ENCODE measurements at places on chromosomes 2 and 18.

DNA sequence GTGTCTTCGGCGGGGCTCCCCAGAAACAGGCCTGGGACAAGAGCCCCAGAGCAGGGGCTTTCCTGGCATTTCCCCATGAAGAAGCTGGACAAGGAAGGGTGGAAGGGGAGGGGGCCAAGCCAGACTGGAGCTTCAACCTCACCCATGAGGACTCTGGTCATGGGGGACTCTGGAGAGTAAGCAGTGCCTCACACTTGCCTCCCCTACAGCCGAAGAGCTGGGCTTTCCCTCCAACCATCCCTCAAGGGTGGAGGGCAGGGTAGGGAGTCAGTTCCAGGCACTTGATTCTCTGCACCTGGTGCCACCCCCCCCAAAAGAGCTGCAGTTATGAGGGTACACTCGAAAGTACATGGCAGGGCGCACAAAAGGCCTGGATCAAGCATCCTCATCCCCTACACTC is 246.6 kb downstream of the TFCP2L1 start:
- no peak for DNase-seq

DNA sequence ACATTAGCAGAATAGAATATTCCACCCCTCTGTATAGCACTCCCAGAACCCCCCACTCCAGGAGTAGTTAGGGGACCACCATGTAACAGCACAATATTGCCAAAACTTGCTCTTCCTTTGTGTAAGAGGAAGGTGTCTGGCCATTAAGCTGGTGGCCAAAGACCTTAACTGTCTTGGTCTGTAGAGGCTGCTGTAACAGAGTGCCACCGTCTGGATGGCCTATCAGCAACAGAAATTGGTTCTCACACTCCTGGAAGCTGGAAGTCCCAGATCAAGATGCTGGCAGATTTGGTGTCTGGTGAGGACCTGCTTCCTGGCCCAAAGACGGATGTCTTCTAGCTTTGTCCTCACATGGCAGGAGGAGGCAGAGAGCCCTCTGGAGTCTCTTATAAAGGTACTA is 61.6 kb upstream of the TGFA start:
- DNase-seq: no peak

DNA sequence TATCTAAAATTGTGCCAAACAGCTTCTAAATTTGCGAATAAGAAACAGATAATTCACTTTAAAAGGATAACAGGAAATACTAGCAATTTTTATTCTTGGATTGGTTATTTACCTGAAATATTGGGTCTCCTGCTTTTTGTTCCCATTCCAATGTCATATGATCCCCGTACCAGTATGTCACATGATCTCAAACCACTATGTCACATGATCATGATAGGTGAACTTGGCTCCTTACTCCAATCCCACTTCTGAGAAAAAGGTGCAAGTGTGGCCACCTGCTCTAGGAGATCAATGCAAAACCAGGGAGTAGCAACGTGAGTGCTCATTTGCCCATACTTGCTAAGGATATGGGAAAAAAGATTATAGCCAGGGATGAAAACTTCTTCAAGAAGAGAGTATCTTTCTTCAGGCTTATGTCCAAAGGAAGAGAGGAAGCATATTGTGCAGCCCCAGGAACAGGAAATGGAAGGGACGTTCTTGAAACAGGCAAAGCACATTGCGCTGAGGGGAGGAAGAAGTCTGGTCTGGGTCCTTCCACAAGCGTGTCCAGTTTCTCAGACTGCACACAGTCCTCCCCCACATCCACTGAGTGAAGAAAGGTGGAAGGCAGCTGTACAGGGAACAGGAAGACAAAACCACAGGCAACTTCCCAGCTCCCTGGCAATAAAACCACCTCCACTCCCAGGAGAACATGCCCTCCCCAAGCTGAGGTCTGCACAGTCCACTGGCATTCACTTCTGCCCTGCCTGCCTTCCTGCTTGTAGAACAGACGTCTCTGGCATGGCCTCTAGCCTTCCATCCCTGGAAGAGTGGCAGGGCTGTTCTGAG is at the start of gene LYG2:
TSS of gene LYG2 (minus strand) at position 176 of the 828 bp plus-strand sequence. CDS start 1,406 bp downstream, outside the sequence.
- no peak for DNase-seq

DNA sequence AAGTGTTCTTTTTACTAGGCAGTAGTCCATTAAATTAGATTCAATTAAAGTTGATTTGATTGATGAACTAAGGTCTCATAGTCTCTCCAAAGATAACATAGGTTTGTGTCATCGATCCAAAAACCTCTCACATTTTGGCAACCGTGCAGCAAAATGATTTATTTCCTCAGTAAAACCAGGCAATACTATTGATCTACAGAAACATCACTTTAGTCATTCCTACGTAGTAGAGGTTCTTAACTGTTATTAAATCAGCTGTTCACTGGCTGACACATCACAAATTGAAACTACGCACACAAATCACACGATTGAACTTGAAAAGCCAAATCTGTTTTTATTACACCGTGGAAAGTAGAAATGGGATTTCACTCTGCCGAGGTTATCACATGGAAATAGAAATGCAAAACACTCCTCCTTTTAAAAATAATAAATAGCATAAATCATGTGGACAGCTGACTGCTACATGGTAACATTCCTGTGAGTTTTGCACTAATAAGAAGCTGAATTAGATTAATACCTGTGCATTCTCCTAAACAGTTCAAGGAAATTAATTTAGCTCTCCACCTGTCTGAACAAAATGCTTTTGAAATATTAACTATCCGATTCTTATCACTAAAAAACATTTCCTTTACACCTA is 262.5 kb downstream of the CDH20 start:
- no peak for DNase-seq

DNA sequence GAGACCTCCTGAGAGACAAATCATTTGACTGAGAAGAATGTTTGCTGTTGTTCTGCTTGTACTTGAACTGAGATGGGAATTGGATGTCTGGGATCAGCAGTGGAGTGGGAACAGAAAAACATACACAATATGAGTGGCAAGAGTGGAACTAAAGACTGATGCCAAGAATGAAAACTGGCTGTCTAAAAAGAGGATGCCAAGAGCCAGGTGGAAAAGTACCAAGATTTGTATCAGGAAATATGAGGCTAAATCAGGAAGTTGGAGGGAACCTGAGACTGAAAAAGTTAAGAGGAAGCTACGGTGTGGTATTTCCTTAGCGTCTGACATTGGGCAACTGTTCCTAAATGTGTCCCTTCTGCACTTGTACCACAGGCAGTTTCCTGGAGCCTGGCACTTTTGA is 440.9 kb upstream of the CELF4 start:
- no peak for DNase-seq

DNA sequence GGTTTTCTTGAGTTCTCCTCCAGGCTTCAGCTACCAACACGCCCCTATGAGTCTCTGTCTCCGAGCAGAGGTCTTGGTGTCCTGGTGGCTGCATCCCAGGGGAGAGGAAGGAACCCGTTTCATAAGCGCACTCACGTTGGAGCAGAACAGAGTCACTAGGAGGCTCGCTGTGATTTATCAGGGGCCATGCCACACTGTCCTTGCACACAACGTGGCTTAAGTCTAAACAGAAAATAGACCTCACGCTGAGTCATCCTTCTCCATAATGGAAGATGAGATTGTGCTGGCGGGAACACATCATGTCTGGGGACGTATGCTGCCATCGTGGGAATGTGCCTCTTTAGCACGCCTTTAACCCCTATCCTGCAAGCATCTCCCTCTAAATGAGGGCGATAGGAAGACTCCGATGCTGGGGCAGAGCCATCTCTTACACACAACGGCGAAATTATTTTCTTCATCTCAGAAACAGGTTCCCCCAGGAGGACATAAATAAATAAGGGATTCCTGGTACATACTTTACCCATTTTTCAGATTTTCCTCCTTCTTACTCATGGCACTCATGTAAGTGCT is 211.4 kb downstream of the KLHL29 start:
- DNase-seq: no peak

DNA sequence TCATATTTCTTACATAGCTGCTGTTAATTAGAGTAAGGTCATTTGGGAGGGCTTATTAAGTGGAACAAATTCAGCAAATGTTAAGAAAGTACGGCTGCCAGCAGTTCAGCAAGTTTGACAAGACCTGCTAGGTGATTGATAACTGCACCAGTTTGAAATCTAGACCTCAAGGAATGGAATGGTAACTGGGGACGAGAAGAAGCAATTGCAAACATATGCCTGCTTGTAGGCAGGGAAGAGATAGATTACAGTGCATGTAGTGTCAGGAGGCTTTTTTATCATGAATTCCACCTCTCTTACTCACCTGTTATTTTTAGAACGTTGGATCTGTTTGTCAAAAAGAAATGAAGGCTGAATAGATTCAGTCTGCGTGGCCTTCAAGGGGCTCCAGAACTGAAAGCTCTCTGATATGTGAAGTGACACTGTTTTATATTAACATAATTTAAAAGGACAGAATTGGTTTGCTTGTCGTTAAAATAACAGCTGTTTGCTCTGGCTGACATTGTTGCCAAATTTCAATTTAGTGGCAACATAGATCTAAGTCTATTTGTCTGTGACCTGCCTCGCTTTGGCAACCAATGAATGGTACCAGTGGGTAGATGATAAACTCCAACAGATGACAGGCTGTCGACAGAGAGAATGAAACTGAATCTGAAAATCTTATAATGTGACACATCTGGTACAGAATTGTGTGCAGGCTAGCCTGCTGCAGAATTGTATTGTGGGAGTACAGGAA is 199.3 kb downstream of the ZNF407 start:
- no peak for DNase-seq

DNA sequence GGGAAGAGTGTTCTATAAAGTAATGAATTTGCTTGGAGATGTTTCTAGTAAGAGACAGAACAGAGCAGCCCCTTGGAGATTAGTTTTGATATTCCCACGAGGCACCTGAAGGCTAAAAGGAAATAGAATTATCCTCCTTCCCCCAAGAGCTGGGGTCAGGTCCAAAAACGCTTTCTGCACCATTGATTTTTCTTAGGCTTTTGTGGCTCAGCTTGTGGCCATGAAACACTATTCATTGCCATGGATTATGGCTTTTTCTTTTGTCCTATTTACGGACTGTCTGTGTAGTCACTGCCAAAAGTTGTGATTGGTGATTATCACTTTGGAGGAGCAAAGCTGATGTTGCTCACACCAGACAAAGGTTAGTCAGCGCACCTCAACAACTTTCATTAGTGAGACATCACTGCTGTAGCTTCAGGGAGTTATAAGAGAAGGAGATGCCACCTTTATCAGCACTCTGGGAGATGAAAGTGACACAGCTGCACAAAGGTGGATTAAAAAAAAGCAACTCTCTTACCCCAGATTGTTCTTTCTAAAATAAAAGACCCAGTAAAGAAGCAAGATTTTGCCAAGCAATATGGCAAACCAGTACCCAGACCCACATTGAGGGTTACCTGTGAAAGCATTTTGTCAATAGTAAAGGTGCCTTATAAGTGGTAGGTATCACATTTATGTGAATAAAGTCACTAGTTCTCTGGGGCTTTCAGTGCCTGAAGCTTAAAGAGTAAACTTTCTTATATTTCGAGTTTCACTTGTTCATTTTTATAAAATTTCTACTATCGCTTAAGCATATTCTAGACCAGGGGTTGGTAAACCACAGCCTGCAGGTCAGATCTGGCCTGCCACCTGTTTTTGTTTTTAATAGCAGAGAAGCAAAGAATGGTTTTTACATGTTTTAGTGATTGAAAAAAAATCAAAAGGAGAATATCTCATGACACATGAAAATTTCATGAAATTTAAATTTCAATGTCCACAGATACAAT is 10.6 kb downstream of the CXCR4 start:
- no peak for DNase-seq

DNA sequence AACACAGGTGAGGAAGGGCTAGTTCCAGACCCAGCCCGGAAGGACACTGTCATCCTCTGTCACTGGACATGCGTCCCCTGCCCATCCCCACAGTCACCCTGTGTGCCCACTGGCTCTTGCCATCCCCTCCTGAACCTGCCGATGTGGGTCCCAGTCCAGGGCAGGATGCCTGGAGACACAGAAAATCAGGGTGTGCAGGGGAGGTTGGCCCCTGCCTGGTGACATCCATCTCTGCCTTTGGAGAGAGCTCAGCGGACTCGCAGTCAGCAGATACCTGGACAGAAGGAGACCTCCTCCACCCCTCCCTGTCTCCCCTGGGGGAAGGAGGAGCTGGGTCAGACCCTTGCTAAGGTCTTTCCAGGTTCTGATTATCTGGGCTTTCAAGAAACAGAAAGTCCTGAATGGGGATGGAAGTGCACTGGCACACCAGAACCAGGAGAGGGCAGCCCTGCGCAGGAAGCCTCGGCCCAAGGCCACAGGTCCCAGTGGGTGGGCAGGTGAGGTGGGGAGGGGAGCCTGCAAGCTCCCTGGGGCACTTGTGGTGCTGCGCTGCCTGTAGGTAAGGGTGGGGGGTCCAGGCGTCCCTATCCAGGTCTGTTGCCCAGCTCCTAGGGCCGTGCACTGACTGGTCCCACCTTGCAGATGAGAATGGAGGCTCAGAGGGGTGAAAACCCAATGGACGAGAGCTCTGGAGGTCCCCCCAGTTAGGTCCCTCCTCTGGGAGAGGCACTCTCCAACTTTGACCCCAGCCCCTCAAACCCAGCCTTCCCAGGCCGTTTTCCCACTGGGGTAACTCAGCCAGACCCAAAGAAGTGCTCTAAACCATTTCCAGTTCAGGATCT is 9.7 kb upstream of the OTOS start:
- no peak for DNase-seq

- no peak for DNase-seq
Measured at GRCh38 chr2:219687272-219687671, 59.8 kb downstream of the SLC4A3 start.

GRCh38 chr2:151841047-151841424 is 12.8 kb upstream of the ARL5A start:
- DNase-seq: no peak

- no peak for DNase-seq
Measured at GRCh38 chr2:11344956-11345677, 681 bp upstream of the ROCK2 start.

DNA sequence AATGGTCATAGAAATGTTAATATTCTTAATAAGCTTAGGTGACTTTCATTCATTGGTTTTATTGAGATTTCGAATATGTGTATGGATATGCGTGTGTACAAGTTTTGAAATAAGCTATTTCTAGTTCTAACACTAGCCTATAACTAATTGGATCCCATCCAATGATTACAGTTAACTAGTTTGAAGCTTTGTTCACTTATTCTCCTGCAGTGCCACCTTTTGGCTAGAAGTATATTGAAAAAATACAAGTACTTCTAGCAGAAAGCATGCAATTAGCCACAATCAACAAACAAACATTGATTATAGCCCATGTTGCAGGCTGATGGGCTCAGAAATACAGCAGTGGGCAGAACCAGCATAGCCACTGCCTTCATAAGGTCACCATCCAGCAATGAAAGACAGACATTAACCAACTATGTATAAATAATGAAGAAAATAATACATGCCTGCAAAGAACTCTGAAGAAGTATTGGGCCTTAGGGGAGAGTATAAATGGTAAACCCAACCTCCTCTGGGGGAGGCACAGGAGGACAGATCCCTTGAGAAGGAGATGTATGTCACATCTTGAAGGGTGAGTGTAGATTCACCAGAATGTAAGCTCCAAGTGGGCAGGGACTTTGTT is 5.1 kb upstream of the PIEZO2 start:
- no peak for DNase-seq

DNA sequence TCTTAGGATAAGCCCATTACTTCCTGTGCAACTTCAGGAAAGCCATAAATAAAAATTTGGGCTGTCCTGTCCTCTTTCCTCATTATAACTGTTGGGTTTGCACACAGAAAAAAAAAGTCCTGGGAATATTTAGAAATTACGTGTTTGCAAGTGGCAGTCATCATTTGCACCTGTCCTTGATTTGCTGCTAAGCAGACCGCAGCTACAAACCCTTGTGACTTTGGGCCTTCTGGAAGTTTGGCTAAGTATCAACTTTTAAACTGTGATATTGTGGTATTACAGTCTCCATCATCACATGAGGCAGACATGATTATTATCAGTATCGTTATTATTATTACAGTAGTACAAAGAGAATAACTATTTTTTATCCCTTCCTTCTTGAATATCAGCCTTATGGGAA is 260.7 kb upstream of the SESTD1 start:
- no peak for DNase-seq

- no peak for DNase-seq
Measured at GRCh38 chr2:110718990-110719389, 13.4 kb upstream of the ACOXL start.
